Fibroblast of skin of back (primary cell): ENCODE measurements at places on chromosomes 3 and 15.
A peak's percentile ranks its signal among the peaks of the same experiment; 100 is the strongest.

- DNase-seq = no peak
Measured at GRCh38 chr3:13547591-13548371, 1.1 kb upstream of the FBLN2 start.

GRCh38 chr3:192082730-192083660 is 622.0 kb downstream of the PYDC2 start:
- no peak for DNase-seq

GRCh38 chr15:90160781-90161727 is 40.1 kb upstream of the SEMA4B start:
- DNase-seq = no peak

GRCh38 chr15:62771234-62771633 is 271.3 kb upstream of the TPM1 start:
- no peak for DNase-seq

DNA sequence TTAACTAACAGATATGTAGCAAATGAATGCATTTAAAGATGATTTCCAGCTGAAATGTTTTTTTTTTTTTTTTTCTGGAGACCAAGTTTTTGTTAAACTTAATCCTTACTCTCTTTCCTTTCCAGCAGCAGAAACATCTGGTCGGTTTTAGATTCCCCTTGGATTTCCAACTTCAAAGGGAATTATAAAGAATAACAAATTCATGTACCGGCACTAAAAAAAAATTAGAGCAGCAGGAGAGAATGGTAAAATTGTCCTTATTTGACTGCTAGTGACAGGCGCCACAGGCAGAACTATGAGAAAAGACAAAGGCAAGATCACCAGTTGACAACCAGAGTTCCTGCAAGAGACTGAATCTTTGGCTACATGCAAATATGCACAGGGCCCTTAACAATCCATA is 393.3 kb downstream of the TIGIT start:
- DNase-seq = no peak

DNA sequence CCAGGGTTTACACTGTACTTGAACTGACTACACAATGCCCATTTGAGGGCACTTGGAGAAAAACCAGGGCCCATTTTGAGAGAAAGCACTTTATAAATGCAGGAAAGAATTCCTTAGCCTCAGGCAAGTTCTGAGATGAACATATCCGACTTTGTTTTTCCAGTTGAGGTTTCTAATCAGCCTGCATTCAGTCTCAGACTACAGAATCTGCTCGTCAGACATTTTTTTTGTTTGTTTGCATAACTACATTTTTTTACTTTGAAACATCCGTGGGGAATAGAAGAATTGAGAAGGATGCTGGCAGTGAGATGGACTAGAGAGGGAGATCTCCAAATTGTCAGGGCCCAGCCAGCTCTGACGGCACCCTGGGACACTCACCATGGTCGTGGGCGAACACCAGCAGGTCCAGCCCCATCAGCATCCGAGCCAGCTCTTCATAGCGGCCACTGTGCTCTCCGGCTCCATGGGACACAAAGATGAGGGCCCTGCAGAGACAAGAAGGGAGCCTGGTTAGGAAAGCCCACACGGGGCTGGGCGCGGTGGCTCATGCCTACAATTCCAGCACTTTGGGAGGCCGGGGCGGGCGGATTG is 40.8 kb downstream of the MGLL start:
- DNase-seq = peak; percentile 96

DNA sequence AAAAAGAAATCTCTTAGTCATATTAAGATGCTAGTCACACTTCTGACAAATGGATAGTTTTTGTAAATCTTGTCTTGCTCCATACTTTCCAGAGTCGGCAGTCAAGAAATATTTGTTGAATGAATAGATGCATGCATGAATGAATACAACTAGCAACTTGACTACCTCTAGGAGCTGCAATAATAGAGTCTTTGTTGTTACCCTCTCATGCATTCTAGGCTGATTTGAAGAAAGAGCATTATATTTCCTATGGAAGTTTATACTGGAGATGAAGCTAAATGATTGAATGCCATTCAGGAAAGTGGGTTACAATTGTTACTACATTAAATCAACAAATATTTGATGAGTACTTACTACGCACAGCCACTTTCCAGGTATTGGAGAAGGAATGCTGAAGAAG is 18.1 kb upstream of the TRAT1 start:
- no peak for DNase-seq

- DNase-seq = no peak
Measured at GRCh38 chr3:48748754-48749153, 31.7 kb upstream of the IP6K2 start.

DNA sequence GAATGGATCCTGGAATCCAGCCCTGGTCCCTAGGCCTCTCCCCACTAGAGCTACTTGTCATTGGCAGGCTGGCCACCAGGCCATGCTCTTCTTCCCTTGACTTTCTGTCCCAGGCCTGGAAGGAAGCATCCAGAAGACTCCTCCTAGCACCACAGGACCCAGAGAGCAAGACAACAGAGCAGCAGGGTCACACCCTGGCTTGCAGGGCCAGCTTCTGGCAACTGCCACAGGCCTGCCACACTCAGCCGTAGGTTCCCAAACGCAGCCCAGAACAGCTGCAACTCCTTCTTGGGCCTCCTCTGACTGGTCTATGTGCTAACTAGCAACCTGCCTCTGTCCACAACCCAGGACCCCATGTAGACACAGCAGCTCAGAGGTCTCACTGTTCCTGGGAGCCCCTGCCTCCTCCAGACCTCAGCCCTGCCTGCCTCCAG is 36.8 kb upstream of the RPL32 start:
- DNase-seq = no peak

DNA sequence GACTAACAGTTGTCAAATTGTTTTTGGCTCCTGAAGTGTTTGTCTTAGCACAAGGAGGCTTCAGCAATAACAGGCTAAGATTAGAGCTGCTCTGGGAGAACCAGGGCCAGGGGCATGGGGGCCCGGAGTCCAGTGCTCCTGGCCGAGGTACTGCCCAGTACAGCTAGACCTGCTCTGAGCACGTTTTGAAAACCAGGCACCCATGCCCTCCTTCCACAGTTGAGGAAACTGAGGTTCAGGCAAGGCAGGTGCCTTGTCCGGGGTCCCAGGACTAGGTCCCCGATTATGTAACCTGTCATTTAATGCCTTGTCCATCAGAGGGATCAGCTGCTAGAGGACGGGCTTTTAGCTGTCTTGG is 19.2 kb downstream of the KBTBD13 start:
- no peak for DNase-seq

GRCh38 chr3:34229876-34230275 is 431.4 kb downstream of the PDCD6IP start:
- DNase-seq = no peak

DNA sequence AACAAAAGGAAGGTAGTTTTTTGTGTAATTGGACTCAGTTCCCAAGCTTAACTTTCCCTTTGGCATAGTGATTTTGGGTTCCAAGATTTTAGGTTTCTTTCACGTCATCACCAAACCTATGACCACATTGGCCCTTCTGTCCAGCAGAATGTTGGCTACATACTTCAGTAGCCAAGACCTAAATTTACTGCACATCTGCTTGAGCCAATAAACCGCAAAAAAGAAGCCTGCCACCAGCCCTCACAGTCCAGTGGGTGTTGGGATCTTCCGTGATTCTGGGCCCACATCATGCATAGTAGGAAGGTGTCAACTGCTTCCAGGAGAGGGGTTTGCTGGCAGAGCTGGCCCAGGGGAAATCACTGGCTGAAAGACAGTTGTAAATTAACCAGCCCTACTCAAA is 57.6 kb upstream of the LIPC start:
- DNase-seq = no peak

GRCh38 chr15:63469190-63469589 is 35.2 kb upstream of the USP3 start:
- no peak for DNase-seq

GRCh38 chr15:91075739-91076138 is 24.3 kb upstream of the SV2B start:
- DNase-seq = no peak

- peak; percentile 81 for DNase-seq
Measured at GRCh38 chr3:159996018-159996417, 7.4 kb downstream of the IL12A start.

DNA sequence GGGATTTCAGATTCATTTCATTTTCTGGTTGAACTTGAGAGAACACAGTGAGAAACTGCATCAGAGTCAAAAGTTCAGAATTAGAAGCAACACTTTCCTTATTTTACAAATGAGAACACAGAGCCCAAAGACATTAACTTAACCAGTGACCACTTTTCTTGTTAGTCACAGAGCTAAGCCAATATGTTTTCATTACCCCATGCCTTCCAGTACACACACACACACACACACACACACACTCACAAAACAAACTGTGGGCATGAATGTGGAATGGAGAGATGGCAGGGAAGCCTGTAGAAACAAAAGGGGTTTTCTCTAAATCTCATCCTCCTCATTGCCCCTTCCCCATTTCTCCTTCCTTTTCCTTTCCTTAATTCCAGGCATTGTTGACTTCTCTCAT is 267.4 kb upstream of the GADL1 start:
- DNase-seq = peak; percentile 50

DNA sequence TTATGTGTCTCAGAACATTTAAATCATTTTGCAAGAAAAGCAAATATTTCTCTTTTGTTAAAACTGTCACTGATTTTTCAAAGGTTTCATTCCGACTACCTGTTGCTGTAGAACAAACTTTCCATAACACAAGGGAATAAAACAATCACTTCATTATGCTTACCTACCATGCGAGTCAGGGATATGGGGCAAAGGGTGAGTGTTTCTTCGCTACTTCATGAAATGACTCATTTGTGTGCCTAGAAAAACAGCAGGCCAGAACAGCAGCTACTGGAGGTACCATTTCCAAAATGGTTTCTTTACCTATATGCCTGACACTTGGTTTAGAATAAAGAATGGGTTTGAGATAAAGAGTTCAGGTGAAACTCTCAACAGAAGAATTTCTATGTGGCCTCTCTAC is 712.5 kb downstream of the PLOD2 start:
- no peak for DNase-seq

- DNase-seq = no peak
Measured at GRCh38 chr3:135967867-135968266, 2.3 kb downstream of the PPP2R3A start.

DNA sequence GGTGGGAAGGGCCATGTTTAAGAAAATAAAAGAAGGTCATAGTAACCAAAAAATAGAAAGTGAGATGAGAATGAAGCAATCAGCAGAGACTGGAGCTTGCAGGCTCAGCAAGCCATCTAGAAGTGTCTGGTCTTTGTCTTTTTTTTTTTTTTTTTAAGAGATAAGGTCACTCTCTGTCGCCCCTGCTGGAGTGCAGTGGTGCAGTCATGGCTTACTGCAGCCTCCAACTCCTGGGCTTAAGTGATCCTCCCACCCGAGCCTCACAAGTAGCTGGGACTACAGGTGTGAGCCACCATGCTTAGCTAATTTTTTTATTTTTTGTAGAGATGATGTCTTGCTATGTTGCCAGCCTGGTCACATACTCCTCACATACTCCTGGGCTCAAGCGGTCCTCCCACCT is 36.2 kb downstream of the GXYLT2 start:
- no peak for DNase-seq

DNA sequence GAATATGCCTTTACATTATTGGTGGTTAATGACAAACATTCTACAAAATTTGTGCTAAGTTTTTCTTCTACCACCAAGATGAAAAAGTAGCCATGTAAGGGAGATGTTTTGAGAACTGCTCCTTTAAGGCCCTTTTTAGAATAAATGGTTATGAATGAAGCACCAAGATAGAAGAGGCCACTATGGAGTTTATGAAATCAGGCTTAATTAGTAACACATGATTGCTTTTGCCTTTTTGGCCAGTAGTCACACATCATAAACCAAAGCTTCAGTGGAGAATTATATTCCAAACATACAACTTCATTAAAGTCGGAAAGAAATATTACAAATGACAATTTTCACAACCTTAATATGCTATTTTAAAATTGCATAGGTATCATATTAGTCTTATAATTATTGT is 331.7 kb downstream of the RBMS3 start:
- no peak for DNase-seq

- DNase-seq = no peak
Measured at GRCh38 chr15:64452988-64453688, 7.2 kb upstream of the ZNF609 start.

- no peak for DNase-seq
Measured at GRCh38 chr3:12221663-12222062, 63.0 kb upstream of the TIMP4 start.

- DNase-seq = no peak
Measured at GRCh38 chr15:51760805-51761204, 9.4 kb downstream of the TMOD2 start.

DNA sequence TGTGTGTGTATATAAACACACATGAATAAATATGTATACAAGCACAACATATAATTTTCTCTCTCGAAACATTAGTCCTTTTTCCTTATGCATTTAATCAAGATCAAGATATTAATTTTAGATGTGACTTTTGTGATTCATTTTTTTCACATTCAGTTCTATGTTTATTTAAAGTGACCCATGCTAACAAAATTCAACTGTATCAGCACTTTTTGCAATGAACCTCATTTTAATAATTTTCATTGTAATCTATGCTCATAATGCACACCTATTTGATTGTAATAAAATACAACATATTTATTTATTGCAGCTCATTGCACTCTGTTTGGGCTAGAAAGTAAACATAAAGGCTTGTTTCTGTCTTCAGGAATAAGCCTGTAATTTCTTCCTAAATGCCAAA is 586.3 kb downstream of the ROBO2 start:
- DNase-seq = no peak

- no peak for DNase-seq
Measured at GRCh38 chr3:11808231-11808630, 38.5 kb downstream of the TAMM41 start.
